ENCODE measurements at places on chromosomes 2 and 18.

- no peak for DNase-seq
- H3K4me1 ChIP-seq = no peaks in the 10 kb centered on the region
- H3K27ac ChIP-seq = no peak overlapping the region
- no peaks in the 10 kb centered on the region for H3K36me3 ChIP-seq
- H3K4me3 ChIP-seq = no peak overlapping the region
These were observed 225.1 kb downstream of the CMPK2 start for GRCh38 chr2:6640621-6641015.

- peaks cover 3% of the 10 kb centered on the region for H3K27me3 ChIP-seq
- no peak overlapping the region for H3K27ac ChIP-seq
- no peak overlapping the region for H3K4me3 ChIP-seq
- no peak for DNase-seq
- no peaks in the 10 kb centered on the region for H3K36me3 ChIP-seq
- no peaks in the 10 kb centered on the region for H3K4me1 ChIP-seq
These were observed 167.4 kb downstream of the SPAG16 start for GRCh38 chr2:213451542-213452239.

GRCh38 chr2:101740555-101740964 is 43.1 kb downstream of the MAP4K4 start:
- H3K27ac ChIP-seq = no peak overlapping the region
- H3K4me3 ChIP-seq = no peak overlapping the region
- H3K4me1 ChIP-seq = peaks cover 85% of the 10 kb centered on the region
- H3K27me3 ChIP-seq = no peaks in the 10 kb centered on the region

DNA sequence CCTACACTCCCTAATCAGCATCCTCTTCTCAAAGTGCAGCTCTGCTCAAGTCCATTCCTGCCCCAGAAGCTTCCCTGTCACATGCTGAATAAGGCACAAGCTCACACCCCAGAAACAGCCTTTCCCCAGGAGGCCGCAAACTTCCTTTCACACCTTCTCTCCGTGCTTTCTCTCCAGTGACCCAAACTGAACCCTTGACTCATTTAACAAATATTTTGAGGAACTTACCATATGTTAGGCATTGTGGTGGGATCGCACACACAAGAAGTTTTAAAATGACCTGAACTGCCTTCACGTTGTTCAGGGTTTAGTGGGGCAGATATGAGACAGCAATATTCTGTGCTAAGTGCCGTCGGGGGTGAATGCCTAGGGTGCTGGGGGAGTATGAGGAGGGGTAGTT is 161.3 kb downstream of the INSIG2 start:
- DNase-seq = no peak
- H3K27me3 ChIP-seq = peaks cover 15% of the 10 kb centered on the region
- H3K27ac ChIP-seq = no peak overlapping the region
- no peaks in the 10 kb centered on the region for H3K4me1 ChIP-seq

All from activated CD4-positive, alpha-beta T cell treated with anti-CD3 and anti-CD28 coated beads for 36 hours (primary cell).